ENCODE measurements at places on chromosomes 7 and 10. TPM values are rescaled to one million over a fixed set of nuclear protein-coding genes. Genes with fewer than 3 reads are reported as not detected.

Gene HSPA14
- 23.2 TPM for total RNA-seq

Gene HOXA13
- total RNA-seq, result not detected

Gene ARMC3
- not detected for total RNA-seq

Gene SPDYE5
- total RNA-seq, result not detected

Gene MSMB
- total RNA-seq, result not detected

Gene ZNF365
- total RNA-seq, result not detected

Gene ADGRA1
- not detected for total RNA-seq

Gene ZNF282
- total RNA-seq, result 42.4 TPM

Gene OR2A2
- total RNA-seq, result not detected

Gene GFRA1
- not detected for total RNA-seq

Gene C7orf33
- total RNA-seq, result not detected

Gene NKX2-3
- not detected for total RNA-seq

Gene SLC35B4
- total RNA-seq, result 22.3 TPM

Gene SPAM1
- total RNA-seq, result not detected

Gene COL17A1
- total RNA-seq, result not detected

Gene KCND2
- total RNA-seq, result not detected

Gene ZNF503
- not detected for total RNA-seq

Gene ZNF775
- 6.3 TPM for total RNA-seq

Gene HOXA11
- not detected for total RNA-seq

Gene GRIFIN
- not detected for total RNA-seq

Gene OR2A5
- not detected for total RNA-seq

Gene ACHE
- total RNA-seq, result 0.17 TPM

Gene OR13A1
- total RNA-seq, result not detected

Gene TECPR1
- 86.3 TPM for total RNA-seq

Gene KLF14
- not detected for total RNA-seq

Gene ELFN1
- 0.10 TPM for total RNA-seq

Gene ATOH7
- total RNA-seq, result not detected

Gene IL6
- 1.2 TPM for total RNA-seq

Gene CDC123
- 107 TPM for total RNA-seq

Gene RNF148
- total RNA-seq, result not detected

Gene NPSR1
- total RNA-seq, result not detected

Gene SDK1
- 0.20 TPM for total RNA-seq

Gene GIMAP5
- total RNA-seq, result 242 TPM

Gene GRM3
- not detected for total RNA-seq

Gene HMX2
- total RNA-seq, result not detected

Gene ANKRD61
- 0.49 TPM for total RNA-seq

Gene GIMAP7
- total RNA-seq, result 291 TPM

Gene NPC1L1
- not detected for total RNA-seq

Gene CFAP46
- not detected for total RNA-seq

Gene GPR15LG
- not detected for total RNA-seq

Gene ANXA8
- 0.32 TPM for total RNA-seq

Gene RET
- 2.8 TPM for total RNA-seq

Gene ATG9B
- total RNA-seq, result 6.9 TPM

Gene LMBR1
- 54.3 TPM for total RNA-seq

Gene ANKRD30A
- total RNA-seq, result not detected

Gene ARHGEF5
- total RNA-seq, result 9.8 TPM

Gene SMKR1
- 1.1 TPM for total RNA-seq

Gene FBXL13
- total RNA-seq, result 0.29 TPM

Gene FLNC
- total RNA-seq, result 0.02 TPM

Gene SKIDA1
- not detected for total RNA-seq

Gene GSTO1
- total RNA-seq, result 112 TPM

Gene CFAP58
- 0.15 TPM for total RNA-seq

Gene C10orf105
- 0.42 TPM for total RNA-seq

Gene LIPF
- not detected for total RNA-seq

All from T-helper 1 cell treated with Interleukin-12 subunit alpha and Interleukin-12 subunit beta and Interleukin-4 antibody, amounts not matched to agents 30 ng/mL and 1 ng/mL, for 36 hours (primary cell).